ENCODE measurements at places on chromosomes 3 and 15. TPM values are rescaled to one million over a fixed set of nuclear protein-coding genes. Genes with fewer than 3 reads are reported as not detected.

Gene CSPG4
- 8.4 TPM for polyA plus RNA-seq

Gene QTRT2
- polyA plus RNA-seq, result 7.9 TPM

Gene RYR3
- polyA plus RNA-seq, result not detected

- no peak for DNase-seq
These were observed 127.1 kb downstream of the PLCL2 start for GRCh38 chr3:17011728-17012338.

DNA sequence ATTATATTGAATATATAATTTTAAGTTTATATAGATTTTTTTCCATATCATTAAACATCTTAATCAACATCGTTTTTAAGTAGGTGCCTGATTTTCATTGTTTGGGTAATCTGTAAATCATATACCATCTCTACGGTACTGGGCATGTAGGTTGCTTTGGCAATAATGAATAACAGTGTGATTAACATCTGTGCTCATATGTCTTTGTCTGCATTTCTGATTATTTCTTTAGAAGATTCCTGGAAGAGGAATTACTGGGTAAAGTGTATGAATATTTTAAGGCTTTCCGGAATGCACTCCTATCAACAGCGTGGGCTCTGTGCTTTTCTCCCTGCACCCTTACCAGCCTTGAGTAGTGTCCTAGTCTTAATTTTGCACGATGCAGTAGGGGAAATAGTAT is 119.8 kb upstream of the LIPC start:
- DNase-seq, result no peak

DNA sequence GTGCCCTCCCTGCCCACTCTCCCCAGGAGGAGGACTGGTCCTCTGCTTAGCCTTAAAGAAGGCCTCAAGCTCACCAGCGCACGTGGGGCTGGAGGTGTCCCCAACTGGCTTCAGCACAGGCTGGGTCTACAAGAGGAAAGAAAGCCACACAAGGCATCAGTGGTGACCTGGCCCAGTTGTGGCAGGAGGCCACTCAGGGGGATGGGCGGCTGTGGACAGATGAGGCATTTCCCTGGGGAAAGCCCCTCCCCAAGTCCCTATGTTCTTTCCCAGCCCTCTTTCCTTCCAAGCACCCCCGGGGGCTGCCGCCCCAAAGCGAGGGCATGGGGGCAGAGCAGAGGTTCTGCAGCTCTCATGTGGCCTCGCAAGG is 155.2 kb upstream of the TLE3 start:
- DNase-seq, result no peak

- DNase-seq, result no peak
These were observed 69.8 kb downstream of the SSUH2 start for GRCh38 chr3:8574670-8575322.

Measured in AG04450 (cell line).